ENCODE measurements at places on chromosomes 3 and 15. TPM values are rescaled to one million over a fixed set of nuclear protein-coding genes. Genes with fewer than 3 reads are reported as not detected.
A peak's percentile ranks its signal among the peaks of the same experiment; 100 is the strongest.

FANCI gene
- total RNA-seq = 8.5 TPM

NRROS gene
- 5.6 TPM for total RNA-seq

AP3B2 gene
- total RNA-seq = 196 TPM

TGM5 gene
- not detected for total RNA-seq

CADM2 gene
- 239 TPM for total RNA-seq

MEIS2 gene
- total RNA-seq = 47.6 TPM

FSIP1 gene
- total RNA-seq = 9.0 TPM

CCRL2 gene
- 0.57 TPM for total RNA-seq

ATOSA gene
- 37.4 TPM for total RNA-seq

DNA sequence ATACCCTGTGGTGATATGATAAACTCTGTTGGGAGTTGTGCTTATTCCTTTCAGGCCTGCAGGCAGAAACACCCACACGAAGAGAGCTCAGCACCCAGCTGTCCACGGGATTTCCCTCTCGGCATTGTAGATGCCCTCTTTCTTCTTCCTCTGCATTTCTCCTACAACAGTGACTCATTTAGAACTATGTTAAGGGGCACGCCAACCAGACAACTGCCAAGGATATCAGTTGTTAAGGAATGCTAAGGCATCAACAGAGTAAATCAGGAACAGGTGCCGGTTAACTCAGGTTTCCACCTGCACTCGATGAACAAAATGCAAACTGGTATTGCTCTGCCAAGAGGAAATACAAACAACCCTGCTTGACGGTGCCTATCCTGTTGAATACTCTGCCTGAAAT, 270.0 kb upstream of the PEX5L start:
- DNase-seq = peak; percentile 58

DNA sequence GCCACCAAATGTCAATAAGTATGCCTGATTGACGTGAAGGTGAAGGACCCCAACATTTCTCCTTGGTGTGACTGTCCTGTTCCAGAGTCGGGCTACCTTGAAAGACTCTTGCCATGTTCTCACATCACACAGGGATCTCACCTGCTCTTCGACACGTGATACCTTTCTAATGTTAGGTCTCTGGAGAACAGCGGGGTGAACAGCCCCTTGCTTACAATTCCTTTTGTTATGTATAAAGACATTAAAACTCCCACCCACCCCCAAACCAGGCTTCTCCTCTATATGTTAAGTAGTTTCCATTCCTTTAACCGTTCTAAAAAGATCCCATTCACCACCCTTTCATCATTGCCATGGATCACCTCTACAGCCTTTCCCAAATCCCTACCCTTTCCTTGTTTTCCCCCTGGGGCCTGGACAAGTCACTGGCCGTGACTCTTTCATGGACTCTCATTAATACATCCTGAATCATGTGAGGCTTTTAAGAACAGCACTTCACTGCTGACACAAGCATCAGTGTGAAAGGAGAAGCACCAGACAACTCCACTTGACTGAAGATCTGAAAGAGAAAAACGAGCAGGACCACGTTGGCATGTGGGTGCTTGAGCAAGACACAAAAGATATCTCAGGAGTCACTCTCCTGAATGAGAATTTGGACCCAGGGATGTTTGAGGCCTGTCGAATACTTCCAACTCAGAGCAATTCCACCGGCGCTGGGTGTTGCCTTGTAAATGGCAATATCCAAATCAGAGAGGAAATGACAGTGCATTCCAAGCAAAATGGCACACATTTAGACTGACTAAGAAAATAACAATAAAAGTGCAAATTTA, 115.0 kb downstream of the FOXP1 start:
- DNase-seq = no peak

DNA sequence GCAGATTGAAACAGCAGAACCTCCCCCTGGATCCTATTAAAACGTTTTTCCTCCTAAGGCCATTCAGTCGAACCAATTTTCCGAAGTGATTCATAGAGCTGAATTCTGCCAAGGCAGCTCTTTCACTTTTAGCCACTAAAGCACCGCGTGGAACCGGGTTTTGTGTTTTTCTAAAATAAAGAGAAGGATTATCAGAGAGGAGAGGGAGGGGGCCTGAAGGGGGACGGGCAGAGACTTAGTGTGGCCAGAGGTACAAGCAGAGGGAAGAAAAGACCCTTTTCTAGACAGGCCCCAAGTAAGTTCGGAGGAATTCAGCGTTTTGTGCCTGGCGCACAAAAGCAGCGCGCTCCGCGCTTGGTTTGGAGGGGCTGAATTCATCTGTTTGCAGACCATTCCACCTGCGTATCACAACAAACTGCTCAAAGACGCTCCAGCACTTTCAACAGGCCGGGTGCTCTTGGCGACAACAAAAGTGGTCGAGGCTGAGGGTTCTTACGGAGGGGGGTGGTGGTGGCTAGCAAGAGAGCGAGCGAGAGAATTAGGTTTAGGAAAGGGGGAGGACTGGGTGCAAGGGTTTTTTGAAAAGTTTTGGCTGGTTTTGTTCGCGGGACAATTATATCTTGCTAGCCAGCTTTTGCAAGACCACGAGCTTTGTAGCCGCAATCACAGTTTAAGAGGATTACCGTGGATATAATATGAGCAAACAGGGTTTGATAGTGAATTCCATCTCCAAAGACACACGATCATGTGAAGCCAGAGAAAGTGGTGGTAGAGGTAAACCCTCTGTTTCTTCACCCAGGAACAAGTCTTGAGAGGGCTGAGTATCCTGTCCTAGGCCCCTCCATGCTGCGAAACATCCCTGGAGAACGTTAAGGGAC, 1.2 kb upstream of the FEZF2 start:
- DNase-seq = no peak

DNA sequence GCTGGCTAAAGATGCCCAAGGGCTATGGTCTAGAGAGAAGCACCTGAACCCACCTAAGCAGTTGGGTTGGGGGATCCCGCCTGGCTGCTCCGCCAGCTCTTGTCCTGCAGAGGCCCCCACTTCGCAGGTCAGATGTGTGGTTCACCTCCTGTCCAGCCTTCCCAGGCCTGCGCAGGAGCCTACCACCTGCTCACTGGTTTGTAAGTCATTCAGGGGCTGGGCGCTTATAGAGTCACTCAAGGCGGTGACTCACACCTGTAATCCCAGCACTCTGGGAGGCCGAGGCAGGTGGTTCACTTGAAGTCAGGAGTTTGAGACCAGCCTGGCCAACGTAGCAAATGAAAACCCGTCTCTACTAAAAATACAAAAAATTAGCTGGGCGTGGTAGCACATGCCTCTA, 3.9 kb upstream of the FURIN start:
- DNase-seq = no peak

DNA sequence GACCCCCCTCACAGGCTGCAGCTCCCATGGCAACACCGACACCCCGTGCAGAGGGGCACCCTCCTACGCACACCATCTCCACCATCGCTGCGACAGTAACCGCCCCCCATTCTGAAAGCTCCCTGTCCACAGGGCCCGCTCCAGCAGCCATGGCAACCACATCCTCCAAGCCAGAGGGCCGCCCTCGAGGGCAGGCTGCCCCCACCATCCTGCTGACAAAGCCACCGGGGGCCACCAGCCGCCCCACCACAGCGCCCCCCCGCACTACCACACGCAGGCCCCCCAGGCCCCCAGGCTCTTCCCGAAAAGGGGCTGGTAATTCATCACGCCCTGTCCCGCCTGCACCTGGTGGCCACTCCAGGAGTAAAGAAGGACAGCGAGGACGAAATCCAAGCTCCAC, 19.9 kb upstream of the BFSP2 start:
- no peak for DNase-seq

DNA sequence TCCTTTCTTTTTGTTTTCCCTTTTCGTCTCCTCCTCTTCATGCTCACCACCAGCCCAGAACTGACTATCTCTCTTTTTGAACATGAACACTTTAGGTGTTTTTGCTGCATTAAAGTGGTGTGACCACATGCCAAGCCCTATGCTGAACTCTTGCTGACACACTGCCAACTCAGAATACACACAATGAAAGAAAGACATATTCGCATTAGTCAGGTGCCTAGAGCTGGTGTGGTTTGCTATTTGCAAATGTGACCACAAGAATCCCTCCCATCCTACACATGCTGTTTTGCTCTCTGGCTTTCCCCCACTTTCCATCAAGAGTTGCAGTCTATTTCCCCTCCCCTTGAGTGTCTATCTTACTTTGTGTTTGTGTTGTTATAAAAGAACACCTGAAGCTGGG, 967.8 kb upstream of the CFAP20DC start:
- DNase-seq = no peak

- DNase-seq = peak; percentile 57
Measured at GRCh38 chr15:68817304-68818065, 3.2 kb downstream of the ANP32A start.

DNA sequence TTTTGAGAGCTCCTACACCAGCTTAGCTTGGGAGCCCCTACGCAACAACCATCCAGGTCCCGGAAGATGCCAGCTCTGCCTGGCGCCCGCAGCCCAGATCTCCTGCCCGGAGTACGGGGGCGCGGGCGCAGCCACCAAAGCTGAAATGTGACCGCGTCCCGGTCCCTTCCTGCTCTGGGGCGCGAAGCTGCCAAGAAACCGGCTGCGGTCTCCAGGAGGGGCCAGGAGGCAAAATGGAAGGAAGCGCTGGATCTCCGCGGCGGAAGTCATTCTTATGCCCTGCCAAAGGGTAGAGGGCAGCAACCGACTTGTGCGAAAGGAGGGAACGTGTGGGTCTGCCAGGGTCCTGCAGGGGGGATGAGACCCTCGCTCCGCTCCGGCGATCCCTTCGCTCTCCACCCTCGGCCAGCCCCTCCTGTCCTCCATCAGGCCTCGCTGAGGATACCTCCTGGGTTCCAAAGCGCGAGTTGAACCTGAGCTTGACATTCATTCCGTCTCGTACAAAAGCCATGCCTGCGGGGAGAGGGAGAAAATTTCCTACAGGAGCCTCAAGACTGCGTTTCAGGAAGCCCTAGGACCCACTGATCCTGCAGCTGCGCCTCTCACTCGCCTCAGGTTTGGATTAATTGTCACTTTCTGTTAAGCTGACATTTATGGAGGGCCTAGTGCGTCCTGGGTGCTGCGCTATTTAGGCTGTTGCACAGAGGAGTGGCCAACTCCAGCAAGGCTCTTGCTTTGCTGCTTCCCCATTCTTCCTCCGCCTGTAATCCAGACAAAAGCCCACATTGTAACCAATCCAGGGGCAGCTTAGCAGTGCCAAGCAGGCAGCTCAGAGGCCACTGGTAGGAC, 98.3 kb upstream of the VGLL3 start:
- peak; percentile 71 for DNase-seq

- no peak for DNase-seq
Measured at GRCh38 chr3:196406811-196407470, 25.3 kb downstream of the UBXN7 start.

DNA sequence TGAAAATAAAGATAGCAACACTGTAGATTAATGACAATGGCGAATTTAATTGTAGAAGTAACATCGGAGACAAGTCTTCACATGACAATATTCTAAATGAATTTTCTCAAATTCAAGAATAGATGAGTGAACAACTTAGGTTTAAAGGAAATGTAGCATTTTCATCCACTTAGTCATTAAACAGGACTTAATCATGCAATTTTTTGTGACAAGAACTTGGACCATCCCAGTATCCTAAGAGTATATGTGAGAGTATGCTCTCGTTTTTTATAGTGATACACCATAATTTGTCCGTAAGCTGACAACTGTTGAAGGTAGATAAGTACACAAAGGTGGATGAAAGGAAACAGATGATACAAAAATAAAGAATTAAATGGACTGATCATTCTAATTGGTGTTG, 81.5 kb downstream of the DLG1 start:
- DNase-seq = no peak

GRCh38 chr3:146071632-146072031, 89.4 kb downstream of the PLOD2 start:
- no peak for DNase-seq

DNA sequence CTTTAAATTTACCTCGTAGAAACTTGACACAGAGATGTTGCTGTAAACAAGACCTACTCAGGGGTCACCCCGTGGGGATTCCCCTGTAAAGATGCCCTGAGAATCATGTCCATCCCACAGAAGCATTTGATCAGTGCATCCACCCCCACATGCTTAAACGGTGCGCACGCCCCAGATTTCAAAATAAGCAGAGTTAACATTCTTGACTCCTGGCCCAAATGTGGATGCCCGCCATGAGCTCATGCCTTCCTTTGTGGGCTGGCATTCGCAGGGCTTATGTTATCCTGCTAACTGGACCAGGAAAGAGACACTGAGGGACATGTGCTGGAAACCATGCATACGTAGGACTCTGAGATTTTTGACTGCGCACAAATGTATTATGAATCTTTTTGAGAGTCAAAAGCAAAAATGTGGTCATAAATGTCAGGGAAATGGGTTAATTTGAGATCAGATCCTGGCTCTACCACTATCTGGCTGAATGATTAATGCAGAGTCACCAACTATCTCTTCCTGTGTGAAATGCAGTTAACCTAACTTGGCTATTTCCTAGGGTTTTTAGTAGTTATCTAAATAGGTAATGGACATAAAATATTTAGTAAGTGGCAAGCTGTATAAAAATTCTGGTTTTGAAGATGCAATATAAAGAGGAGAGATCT, 9.1 kb upstream of the TP63 start:
- no peak for DNase-seq

Measured in dorsolateral prefrontal cortex (tissue), 122 donors.